ENCODE measurements at places on chromosomes 11 and 22. TPM values are rescaled to one million over a fixed set of nuclear protein-coding genes. Genes with fewer than 3 reads are reported as not detected.

ELFN2 gene
- 0.47 TPM for total RNA-seq

ZP1 gene
- total RNA-seq: not detected

HSPA8 gene
- 3,022 TPM for total RNA-seq

ARSA gene
- total RNA-seq: 10.2 TPM

KDM4E gene
- total RNA-seq: not detected

BEST1 gene
- total RNA-seq: 0.28 TPM

RAG2 gene
- not detected for total RNA-seq

MN1 gene
- total RNA-seq: 0.45 TPM

ALKBH3 gene
- total RNA-seq: 28.3 TPM

OR52M1 gene
- not detected for total RNA-seq

ANGPTL5 gene
- total RNA-seq: not detected

GAL3ST1 gene
- total RNA-seq: under 0.01 TPM

NRXN2 gene
- 0.09 TPM for total RNA-seq

OR2AG2 gene
- total RNA-seq: 0.09 TPM

KRTAP5-7 gene
- not detected for total RNA-seq

HYLS1 gene
- total RNA-seq: 9.4 TPM

OR8U1 gene
- not detected for total RNA-seq

USP2 gene
- 0.18 TPM for total RNA-seq

RAB36 gene
- 1.0 TPM for total RNA-seq

PHF21B gene
- total RNA-seq: not detected

All from endothelial cell of coronary artery (primary cell).